ENCODE measurements at places on chromosomes 7 and 10. TPM values are rescaled to one million over a fixed set of nuclear protein-coding genes. Genes with fewer than 3 reads are reported as not detected.

FKBP6 gene
- total RNA-seq, result not detected

PDE6C gene
- total RNA-seq, result not detected

DNA sequence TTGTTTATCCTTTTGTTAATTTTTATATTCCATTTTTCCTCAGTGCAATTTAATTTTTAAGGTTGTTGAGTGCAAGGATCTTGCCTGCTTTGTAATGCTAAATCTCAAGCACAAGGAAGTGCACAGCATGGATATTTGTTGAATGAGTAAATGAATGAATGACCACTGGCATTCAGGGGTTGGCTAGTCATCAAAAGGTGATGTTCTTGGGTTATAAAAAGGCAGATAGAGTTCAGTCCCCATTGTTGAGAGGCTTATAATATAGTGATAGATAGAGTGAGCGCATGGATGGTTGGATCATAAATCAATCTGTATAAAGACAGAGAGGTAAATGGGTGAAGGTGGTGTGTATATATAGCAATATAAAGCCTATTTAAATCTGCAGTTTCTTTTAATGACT is 193.2 kb upstream of the KLF6 start:
- DNase-seq, result no peak

DNA sequence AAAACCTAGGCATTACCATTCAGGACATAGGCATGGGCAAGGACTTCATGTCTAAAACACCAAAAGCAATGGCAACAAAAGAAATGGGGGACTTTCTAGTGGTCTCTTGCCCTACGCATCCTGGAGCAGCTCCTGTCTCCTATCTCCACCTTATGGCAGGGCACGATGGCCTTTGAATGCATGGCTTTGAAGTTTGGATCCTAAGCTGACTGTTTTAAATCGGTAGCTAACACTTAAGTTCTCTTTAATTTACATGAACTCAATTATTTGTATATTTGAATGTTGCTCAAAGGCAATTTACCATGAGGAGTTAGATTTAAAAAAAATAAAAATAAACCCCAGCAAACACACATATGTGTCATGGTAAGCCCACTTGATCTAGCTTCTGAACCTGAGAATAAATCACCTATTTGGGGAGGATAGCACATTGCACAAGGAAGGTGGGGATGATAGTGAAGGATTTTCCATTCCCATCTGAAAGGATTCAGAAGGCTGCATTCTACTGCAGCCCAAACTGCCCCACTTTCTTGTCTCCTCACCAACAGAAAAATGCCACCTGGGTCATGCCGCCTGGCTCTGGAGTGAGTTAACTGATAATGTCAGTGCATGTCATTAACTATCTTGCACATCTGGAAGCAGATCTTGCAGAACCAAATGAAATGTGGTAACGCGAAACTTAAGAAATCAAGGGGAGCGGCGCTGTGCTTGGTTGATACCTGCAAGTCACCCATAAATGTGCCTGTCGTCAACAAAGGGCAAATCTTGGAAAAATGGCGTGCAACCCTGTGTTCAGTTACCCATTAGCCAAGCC is 12.4 kb downstream of the KLF6 start:
- no peak for DNase-seq

DNA sequence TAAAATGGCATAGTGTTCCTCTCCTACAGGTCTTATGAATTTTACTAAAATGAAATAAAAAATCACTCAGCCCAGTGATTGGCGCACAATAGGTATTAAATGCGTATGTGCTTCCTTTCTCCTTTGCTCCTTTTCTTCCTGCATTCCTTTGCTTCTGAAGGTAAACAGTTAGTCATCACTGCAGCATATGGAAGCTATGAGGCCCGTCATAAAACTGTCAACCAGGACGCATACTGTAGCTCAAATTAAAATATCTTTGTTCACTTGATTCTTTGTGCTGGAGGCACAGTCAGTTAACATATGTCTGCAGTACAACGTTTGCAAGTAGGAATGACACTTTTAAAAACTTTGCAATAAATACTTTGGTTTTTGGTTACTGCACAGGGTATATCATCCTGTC is 374.7 kb downstream of the TCERG1L start:
- DNase-seq, result no peak

DNA sequence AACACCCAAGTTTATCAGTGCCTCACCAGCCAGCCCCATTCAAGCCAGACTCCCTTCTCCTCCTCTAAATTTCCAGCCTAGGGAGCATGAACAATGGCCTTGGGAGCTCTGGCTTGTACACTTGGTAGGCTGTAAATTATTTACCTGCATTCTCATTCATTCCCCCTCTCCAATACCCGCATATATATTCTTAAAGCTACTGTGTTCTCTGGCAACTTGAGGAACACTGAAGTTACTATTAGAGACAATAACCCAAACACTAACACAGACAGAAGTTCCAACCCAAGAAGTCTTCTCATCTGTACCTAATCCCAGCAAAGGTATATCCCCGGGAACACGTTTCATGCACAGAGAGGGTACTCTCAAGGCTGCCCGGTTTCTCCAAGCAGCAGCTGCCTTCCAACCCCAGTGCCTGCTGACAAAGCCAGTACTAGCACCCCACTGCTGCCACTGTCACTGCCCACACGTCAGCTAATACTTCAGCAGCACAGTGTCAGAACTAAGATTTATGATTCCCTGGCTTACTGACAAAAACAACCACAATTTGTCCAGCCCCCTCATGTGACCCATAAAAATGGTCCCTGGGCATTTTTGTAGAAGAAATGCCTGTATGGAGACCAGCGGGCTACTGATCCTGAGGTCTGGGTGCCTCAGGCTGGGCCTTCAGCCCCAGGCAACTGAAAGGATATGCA is 3.1 kb downstream of the WDR91 start:
- DNase-seq, result no peak

- DNase-seq, result peak; percentile 9
Observed at GRCh38 chr7:69213878-69214277, 384.4 kb upstream of the AUTS2 start.

GRCh38 chr7:87876869-87877234 is 559 bp downstream of the DBF4 start:
- peak; percentile 40 for DNase-seq

DNA sequence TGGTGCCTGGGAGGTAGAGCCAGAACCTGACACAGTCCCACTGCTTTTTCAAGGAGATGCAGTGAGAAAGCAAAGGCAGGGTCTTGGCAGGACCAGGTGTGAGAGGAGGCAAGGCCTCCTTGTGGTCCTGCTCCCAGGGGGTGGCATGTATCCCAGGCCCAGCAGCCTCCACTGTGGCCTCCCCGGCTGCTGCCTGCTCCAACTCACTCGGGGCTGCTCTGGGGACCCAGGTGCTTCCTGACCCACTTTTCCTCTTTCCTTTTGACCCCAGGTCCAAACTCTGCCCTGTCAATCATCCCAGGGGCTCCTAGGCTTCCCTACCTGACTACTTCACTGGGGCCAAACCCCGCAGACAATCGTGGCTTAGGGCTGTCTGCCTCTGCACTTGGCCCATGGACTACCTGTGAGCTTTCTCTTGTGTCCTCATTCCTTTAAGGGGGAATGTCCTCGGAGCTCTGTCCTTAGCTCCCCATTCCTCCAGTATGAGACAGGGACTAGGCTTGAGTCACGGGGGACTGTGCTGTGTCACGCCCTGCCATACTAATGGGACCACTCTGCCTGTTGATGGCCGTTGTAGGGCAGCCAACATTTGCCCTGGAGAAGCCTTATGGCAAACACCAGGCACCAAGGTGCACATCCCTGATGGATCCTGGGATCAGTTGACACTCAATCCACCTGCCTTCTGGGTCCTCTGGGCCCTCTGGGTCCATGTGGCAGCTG is 1.1 kb upstream of the AEBP1 start:
- DNase-seq, result no peak

DNA sequence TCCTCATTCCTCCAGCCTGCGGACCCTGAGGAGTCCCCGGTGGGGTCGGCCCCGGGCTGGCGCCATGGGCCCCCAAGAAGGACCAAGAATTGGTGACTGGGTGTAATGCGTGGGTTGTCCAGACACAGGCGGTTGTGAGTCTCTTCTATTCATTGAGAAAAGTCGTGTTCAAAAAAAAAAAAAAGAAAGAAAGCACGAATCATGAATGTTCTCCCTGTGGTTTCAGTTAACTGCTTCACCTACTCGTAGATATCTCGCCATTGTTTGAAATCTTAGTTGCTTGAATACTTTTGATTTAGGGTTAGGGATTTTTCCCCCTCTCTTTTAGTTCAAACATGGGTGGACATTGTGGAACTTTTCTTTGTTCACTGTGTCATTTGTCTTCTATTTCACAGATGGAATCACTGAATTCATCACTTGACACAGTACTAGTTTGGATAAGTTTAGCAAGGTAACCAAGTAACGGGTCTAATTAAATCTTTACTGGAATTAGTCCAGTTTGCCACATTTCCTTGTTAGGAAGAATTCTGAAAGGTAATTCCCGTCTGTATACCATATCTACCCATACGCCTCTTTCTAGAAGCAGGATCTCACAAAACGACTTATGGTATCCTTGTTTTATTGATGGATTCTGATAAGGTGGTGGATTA is 775 bp downstream of the STARD3NL start:
- no peak for DNase-seq
